GM10248 (cell line): ENCODE measurements at places on chromosomes 16 and 17.
A peak's percentile ranks its signal among the peaks of the same experiment; 100 is the strongest.

DNA sequence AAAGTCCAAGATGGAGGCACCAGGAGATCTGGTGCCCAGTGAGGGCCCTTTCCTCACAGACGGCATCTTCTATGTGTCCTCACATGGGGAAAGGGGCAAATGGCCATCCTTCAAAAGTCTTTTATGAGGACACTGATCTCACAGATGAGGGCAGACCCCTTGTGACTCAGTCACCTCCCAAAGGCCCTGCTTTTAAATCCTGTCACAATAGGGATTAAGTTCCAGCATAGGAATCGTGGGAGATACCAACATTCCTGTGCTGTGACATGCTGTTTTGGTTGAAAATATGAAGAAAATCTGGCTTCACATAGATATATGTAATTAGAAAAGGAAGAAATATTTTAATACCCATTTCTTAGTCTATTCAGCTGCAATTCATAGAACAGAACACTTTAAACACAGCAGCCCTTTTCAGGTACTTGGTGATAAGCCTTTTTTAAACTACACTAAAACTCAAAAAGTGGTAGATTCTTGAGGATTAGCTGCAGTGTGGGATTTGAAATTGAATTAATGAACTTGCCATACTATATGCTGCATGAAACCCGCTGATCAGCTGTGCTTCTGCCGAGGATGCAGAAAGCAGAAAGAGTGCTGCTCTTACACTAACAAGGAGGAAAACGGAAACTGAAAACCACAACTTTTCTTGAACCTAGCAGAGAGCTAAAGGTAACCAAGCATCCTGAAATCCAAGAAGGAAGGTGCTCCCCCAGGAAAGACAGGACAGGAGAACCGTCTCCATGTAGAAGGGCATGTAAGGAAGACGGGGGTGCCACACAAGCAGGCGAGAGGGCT, 32.7 kb downstream of the VPS53 start:
- no peak for DNase-seq

GRCh38 chr17:32971171-32971570, 20.5 kb upstream of the SPACA3 start:
- DNase-seq: no peak

DNA sequence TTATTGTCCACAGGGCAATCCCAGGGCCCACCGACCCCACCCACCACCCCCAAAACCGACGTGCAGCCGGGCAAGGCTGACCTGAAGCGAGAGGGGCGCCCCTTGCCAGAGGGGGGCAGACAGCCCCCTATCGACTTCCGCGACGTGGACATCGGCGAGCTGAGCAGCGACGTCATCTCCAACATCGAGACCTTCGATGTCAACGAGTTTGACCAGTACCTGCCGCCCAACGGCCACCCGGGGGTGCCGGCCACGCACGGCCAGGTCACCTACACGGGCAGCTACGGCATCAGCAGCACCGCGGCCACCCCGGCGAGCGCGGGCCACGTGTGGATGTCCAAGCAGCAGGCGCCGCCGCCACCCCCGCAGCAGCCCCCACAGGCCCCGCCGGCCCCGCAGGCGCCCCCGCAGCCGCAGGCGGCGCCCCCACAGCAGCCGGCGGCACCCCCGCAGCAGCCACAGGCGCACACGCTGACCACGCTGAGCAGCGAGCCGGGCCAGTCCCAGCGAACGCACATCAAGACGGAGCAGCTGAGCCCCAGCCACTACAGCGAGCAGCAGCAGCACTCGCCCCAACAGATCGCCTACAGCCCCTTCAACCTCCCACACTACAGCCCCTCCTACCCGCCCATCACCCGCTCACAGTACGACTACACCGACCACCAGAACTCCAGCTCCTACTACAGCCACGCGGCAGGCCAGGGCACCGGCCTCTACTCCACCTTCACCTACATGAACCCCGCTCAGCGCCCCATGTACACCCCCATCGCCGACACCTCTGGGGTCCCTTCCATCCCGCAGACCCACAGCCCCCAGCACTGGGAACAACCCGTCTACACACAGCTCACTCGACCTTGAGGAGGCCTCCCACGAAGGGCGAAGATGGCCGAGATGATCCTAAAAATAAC, 3.0 kb downstream of the SOX9 start:
- no peak for DNase-seq

GRCh38 chr17:31522284-31522931, 130.9 kb downstream of the RAB11FIP4 start:
- DNase-seq: no peak

DNA sequence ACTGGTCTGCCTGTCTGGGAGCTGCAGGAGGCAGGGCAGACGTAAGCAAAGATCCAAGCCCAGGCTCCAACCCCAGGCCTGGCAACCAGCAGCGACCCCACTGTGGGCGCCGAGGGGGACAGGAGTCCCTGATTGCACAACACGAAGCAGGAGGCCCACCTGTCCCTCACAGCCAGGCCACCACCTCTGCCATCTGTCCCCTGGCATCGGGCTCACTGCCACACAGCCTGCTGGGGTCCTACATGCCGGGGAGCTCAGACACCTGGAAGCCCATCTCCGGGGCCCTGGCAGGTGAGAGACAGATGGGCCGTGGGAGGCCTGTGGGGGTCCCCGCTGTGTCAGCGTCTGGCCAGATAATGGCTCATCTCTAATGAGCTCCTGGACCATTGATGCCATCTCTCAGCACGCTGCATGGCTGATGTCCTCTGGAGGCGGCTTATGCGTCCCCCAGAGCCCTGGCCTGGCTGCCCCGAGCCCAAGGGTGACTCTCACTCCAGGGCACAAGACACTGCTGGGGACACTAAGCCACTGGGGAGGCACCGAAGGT, 11.3 kb upstream of the RASD1 start:
- DNase-seq: no peak

DNA sequence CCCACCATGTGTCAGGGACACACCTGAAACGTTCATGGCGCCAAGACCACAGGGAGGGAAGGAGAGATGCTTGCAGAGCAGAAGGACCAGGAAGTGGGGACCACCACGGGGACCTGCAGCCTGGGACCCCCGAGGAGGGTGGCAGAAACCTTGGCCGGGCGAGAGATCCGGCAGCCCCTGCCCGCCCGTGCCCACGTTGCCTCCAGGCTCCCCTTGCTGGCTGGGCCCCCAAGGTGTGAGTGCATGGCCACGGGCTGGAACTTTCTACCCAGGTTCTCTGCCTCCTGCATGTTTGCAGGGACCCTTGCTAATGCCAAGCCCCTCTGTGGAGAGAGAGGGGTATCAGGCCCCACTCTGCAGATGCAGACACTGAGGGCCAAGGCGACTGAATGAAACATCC, 50.4 kb downstream of the USP22 start:
- DNase-seq: no peak

GRCh38 chr16:27726621-27727261, 176.8 kb downstream of the KATNIP start:
- DNase-seq: no peak

- DNase-seq: no peak
Measured at GRCh38 chr17:60102632-60103096, 23.9 kb upstream of the HEATR6 start.

- no peak for DNase-seq
Measured at GRCh38 chr17:32281011-32281451, 15.4 kb downstream of the RHBDL3 start.

GRCh38 chr17:78013683-78014467, 55.4 kb downstream of the TNRC6C start:
- DNase-seq: peak; percentile 58
